Activated naive CD4-positive, alpha-beta T cell treated with anti-CD3 and anti-CD28 coated beads, Interleukin-2, amount 50 U/mL, for 72 hours (primary cell): ENCODE measurements at places on chromosomes 5 and 9.

DNA sequence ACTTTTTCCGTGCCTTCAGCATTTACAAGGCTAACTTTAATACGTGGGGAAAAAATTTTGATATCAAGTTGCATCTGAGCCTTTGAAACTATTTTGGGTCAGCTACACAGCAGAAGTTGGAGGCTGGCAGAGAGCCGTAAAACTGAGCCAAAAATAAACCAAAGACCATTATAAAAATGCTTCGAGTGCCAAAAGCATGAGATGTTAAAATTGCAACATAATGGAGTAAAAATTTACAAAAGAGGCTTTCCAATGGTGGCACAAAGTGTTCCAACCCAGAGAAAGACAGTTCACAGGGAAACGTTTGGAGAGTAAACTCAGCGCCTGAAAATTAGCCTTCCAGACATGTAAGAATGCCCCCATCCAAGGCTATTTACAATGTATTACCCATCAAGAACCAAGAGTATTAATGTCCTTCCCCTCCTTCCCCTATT, 190.3 kb downstream of the TLE1 start:
- DNase-seq, result no peak

- no peak for DNase-seq
These were observed 1450.4 kb upstream of the CDH9 start for GRCh38 chr5:28488752-28489151.

DNA sequence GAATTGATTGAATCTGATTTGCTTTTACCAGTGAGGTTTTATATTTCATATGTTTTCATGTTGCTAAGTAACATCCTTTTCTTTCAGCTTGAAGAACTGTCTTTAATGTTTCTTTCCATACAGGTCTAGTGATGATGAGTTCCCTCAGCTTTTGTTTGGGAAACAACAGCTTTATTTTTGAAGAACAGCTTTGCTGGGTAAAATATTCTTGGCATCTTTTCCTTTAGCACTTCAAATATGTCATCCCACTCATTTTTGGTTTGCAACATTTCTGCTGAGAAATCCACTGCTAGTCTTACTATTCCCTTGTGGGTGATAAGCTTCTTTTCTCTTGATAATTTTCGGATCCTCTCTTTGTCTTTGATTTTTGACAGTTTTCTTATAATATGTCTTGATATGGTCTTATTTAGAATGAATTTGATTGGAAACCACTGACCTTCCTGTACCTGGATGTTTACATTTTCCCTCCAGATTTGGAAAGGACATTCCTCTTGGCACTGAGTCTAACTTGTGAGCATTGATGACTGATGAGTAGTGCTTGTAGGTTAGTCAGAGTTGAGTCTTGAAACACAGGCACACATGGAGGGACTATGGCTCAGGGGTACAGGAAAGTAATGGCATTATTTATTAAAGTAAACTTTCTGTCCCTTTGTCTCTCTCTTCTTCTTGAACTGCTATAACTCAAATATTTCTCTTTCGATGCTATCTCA, 220.3 kb downstream of the SPATA31D1 start:
- no peak for DNase-seq

GRCh38 chr5:77104813-77105212, 17.7 kb upstream of the ZBED3 start:
- DNase-seq, result no peak

DNA sequence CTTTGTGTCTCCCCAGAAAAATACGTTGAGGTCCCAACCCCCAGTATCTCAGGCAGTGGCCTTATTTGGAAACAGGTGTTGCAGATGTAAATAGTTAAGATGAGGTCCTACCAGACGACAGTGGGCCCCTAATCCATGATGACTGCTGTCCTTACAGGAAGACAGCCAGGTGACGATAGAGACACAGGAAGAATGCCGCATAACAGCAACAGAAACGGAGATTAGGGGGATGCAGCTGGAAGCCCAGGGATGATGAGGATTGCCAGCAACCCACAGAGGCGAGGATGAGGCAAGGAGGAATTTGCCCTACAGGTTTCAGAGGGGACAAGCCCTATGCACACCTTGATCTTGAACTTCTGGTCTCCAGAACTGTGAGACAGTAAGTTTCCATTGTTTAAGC, 46.5 kb downstream of the ROPN1L start:
- DNase-seq, result no peak

- DNase-seq, result no peak
These were observed 166.7 kb downstream of the DAB2IP start for GRCh38 chr9:121818016-121818661.

- DNase-seq, result no peak
These were observed 20.8 kb upstream of the SLC6A3 start for GRCh38 chr5:1465966-1466471.

GRCh38 chr5:98768160-98768959, 5.1 kb upstream of the RGMB start:
- no peak for DNase-seq

DNA sequence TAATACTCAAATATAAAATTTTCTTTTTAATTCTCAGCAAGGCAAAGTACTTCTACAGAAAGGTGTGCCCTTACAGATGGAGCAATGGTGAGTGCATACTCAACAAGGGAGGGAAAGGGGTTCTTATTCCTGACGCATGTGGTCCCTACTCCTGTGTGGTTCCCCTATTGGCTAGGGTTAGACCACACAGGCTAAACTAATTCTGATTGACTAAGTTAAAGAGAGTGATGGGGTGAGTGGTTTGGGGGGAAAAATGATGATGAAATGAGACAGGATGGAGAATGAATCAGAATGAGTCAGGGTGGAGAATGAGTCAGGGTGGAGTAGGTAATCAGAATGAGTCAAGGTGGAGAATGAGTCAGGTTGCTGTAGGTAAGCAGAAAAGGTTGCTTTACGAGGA, 22.9 kb upstream of the HMGCS1 start:
- no peak for DNase-seq

GRCh38 chr9:111728617-111729366, 65.9 kb downstream of the SHOC1 start:
- no peak for DNase-seq

DNA sequence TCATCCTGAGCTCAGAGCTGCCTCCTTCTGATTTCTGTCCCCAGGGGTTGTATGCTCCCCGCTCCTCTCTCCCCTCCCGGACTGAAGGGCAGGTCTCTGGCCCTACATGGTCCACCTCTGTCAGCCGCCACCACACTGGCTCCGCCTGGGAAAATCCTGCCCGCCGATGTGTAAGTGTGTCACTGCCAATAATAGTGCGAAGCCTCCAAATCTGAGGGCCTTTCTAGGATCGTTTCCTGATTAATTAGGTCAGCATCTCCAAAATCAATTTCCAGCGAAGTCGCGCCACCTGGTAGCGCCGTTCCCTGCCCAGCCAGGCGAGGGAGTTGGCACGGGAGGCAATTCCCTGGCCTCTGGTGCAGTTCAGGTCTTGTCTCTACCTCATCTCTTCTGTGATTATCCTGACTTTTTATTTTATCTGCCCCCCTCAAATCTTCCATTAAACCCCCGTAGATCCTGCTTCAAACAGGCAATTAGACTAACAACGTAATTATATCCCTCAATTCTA, 73.5 kb downstream of the ZNF618 start:
- DNase-seq, result no peak

DNA sequence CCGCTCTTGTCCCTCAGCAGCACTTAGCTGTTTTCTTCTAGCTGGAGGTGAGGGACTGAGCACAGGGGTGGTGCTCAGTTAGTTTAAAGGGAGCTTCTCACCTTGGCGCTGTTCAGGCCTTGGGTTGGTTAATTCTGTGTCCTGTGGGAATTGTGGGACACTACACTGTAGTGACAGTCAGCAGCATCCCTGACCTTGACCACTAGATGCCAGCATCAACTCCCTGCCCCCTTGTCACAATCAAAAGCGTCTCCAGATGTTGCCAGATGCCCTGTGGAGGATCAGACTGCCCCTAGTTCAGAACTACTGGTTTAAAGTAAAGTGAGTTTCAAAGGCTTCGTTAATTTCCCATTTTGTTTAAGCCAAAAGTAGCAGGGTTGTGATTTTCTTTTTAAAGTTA, 65.5 kb upstream of the DMRT3 start:
- no peak for DNase-seq

- no peak for DNase-seq
These were observed 8.2 kb downstream of the NR2F1-AS1 start for GRCh38 chr5:93572608-93573353.

- DNase-seq, result no peak
These were observed 462.1 kb upstream of the GRAMD2B start for GRCh38 chr5:125961150-125961549.

DNA sequence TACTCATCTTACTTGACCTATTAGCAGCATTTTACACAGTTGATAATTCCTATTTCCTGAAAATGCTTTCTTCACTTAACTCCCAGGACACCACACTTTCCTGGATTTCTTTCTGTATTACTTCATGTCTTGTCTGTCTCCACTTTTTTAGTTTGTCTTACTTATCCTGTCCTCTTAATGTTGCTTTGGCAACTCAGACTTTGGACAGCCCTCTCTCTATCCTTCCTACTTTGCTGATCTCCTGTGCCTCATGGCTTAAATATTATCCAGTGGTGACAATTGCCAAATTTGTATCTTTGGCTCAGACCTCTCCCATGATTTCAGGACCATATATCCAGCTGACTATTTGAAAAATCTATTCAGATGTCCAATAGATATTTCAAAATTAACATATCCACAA, 39.8 kb upstream of the NUDT12 start:
- no peak for DNase-seq

GRCh38 chr5:126487596-126487995, 64.4 kb downstream of the GRAMD2B start:
- no peak for DNase-seq

DNA sequence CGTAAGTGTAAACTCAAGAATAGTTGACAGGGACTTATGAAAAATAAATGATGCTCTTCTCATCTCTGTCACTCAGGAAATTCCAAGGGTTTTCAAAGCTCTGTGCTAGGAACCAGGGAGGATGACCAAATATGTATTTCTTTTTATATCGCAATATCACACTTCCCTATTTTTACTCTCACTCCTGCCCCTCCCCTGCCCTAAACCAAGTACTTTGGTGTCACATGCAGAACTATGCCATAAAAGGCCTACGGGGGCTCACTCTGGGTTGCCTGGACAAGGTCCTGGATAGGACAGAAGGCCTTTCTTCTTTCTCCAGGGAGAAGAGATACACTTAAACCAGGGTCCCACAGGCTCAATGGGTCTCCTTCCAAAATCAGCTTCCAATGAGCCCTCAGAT, 8.3 kb upstream of the RETREG1 start:
- DNase-seq, result no peak

- no peak for DNase-seq
These were observed 3.7 kb downstream of the SYK start for GRCh38 chr9:90805006-90805996.

GRCh38 chr9:121253821-121254501, 14.0 kb upstream of the GSN start:
- DNase-seq, result no peak

DNA sequence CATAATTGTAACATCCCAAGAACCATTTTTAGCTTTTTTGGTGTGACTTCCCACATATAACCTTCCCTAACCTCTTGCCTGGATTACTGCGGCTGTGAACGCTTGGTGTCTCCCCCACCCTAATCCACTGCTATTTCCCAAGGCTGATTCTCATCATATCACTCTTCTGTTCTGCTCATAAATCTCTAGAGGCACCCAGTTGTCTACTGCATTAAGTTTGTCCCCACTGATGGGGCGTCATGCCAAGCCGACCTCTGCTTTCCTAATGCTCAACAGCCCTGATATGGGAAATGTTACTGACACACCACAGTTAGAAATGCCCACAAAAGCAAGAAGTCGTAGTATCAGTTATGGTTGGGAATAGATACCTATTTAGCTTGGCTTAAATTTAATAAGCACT, 24.4 kb downstream of the NPR3 start:
- no peak for DNase-seq

- DNase-seq, result no peak
These were observed 42.6 kb downstream of the HMGCS1 start for GRCh38 chr5:43270645-43271044.

- DNase-seq, result no peak
These were observed 118.7 kb upstream of the TAF11L2 start for GRCh38 chr5:17379100-17379951.

DNA sequence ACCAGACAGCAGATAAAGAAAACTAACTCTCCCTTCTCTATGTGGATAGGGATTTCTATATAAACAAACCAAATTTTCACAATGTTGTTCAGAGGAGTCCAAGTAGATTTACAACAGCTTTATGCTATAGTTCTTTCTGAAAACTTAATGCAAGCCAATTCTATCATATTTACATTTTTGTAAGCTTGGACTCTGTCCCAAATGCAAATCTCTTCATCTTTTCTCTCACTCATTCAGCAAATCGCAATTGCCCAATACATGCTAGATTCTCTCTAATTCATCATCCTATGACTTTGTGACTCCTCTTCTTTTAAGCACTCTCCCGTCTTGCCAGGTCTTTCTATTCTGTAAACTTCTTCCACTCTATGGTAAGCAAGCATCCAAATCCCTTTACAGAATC, 39.1 kb upstream of the UGT3A2 start:
- DNase-seq, result no peak

- DNase-seq, result no peak
These were observed 265.3 kb upstream of the CTNND2 start for GRCh38 chr5:12169536-12169935.

GRCh38 chr5:56951126-56951945, 587 bp downstream of the MIER3 start:
- peak; percentile 56 for DNase-seq

GRCh38 chr9:93058355-93059010, at the start of gene SUSD3:
SUSD3 (plus strand) TSS chr9:93058701; CDS start chr9:93058743, 42 bp downstream.
- peak; percentile 75 for DNase-seq

GRCh38 chr5:30539004-30539634, 654.4 kb upstream of the CDH6 start:
- no peak for DNase-seq

GRCh38 chr9:133135146-133135745, 14.2 kb upstream of the RALGDS start:
- DNase-seq, result no peak

GRCh38 chr5:40570408-40571129, 109.1 kb upstream of the PTGER4 start:
- no peak for DNase-seq

- no peak for DNase-seq
These were observed 571.2 kb upstream of the ZNF462 start for GRCh38 chr9:106291786-106292185.

DNA sequence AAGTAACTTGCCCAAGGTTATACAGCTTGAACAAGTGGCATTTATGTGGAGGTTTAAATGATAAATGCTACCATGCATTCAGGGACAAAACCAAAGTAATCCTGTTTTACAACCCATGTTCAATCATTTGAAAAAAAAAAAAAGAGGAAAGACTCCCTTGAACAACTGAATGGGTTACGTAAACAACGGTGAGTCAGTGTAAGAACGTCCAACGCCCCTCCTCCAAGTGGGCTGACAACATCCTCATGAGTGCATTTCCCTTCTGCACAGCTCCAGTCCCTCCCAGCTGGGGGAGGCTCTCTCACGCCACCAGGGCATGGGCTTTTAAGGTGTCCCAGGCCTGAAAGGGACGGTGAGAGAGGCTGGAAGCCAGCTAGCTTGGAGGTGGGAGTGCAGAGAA, 90.0 kb downstream of the PRRT1B start:
- DNase-seq, result peak; percentile 69
